ENCODE measurements at places on chromosomes 11 and 22. TPM values are rescaled to one million over a fixed set of nuclear protein-coding genes. Genes with fewer than 3 reads are reported as not detected.

DRD2 gene
- not detected for total RNA-seq

LRRC32 gene
- total RNA-seq: 8.1 TPM

DRD4 gene
- not detected for total RNA-seq

HBD gene
- not detected for total RNA-seq

XKR3 gene
- not detected for total RNA-seq

TUBA8 gene
- 0.91 TPM for total RNA-seq

FGF3 gene
- total RNA-seq: not detected

CCDC15 gene
- 2.2 TPM for total RNA-seq

JHY gene
- total RNA-seq: 2.4 TPM

FAM118A gene
- 21.1 TPM for total RNA-seq

C22orf31 gene
- not detected for total RNA-seq
